Cardiac fibroblast (primary cell): ENCODE measurements at places on chromosomes 6 and 20.

DNA sequence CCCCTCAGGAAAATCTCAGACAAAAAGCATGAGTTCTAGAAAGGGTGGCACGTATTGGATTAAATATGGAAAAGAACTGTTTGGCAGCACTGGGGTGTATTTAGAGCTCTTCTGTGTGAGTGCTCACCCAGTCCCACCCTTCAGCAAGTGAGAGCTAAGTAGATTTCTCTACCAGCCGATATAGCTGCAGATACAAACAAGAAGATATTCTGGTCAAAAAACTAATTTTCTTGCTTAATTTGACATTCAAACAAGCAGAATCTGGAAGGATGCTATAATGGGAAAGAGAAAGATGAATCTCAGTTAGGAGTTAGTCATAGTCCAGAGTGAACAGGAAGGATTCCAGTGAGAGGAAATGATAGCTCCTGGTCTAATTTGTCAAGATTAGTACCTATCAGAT is 232.1 kb downstream of the TMEM242 start:
- DNase-seq = no peak

- DNase-seq = no peak
These were observed 12.8 kb downstream of the C6orf141 start for GRCh38 chr6:49563006-49563886.

DNA sequence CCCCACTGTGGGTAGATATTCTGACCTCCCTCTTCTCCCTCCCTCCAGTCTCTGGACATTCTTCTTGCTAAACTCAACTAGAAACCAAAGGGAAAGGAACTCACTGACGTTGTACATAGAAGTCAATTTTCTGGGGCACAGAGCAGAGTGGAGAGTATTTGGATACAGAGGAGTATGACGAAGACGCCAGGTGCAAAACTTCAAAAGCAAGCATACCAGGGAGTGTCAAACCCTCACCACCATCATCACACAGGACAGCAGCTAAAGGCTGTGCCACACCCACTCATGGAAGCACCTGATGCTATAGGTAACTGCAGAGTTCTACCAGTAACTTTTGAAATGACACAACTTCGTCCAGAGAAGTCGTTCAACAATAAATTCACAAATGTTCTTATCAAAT is 64.8 kb downstream of the FYN start:
- DNase-seq = no peak

DNA sequence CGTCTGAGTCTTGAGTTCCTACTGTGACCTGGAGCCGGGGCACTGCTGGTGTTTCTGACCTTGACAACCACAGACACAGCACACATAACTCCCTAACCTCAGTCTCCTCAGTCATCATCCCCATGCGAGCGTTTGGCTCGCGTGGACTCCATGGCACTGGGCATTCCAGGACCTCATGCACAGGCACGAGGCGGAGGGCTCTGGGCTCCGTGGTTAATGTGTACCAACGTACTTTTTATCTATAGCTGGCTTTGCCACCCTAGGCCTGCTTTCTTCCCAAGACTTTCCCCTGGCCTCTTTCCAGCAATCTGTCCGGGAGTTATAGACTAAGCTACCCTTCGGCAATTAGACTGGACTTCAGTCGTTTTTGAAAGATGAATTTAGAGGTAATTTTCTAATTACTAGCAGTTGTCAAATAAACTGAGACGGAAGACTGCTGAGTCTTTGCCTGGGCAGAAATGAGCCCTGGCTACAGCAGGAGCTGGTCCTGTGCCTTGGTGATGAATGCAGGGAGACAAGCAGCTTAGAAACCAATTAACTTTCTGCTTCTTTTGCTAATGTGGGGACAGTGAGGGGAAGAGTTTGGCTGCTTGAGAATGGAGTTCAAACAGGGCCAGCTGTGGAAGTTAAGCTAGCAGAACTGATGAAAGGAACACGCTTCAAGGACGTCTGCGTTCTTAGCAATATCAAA is 16.1 kb upstream of the CTCFL start:
- no peak for DNase-seq

GRCh38 chr20:45970646-45971424 is 1.2 kb downstream of the ZNF335 start:
- peak; percentile 35 for DNase-seq

DNA sequence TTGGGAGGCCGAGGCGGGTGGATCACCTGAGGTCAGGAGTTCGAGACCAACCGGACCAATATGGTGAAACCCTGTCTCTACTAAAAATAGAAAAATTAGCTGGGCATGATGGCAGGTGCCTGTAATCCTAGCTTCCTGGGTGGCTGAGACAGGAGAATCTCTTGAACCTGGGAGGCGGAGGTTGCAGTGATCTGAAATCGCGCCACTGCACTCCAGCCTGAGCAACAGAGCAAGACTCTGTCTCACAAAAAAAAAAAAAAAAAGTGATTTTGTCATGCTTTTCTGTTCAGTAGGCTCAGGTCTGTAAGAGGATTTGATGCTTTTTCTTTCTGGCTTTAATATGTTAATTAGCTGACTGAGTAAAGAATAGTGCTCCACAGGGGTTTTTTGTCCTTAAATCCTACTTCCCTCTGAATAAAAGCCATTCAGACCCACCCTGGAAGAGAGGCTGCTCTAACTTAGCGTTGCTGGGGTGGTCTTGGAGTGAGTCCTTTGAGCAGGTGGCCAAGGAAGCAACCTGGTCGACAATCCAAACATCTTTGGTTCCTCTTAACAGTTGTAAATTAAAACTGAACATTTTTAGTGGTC is 19.0 kb downstream of the MCM8 start:
- no peak for DNase-seq

- DNase-seq = peak; percentile 93
These were observed 47.7 kb downstream of the BANF2 start for GRCh38 chr20:17747431-17747846.

- DNase-seq = no peak
These were observed 41.9 kb upstream of the SRSF6 start for GRCh38 chr20:43415661-43416430.

GRCh38 chr6:30790724-30791383 is 46.5 kb upstream of the IER3 start:
- DNase-seq = no peak

DNA sequence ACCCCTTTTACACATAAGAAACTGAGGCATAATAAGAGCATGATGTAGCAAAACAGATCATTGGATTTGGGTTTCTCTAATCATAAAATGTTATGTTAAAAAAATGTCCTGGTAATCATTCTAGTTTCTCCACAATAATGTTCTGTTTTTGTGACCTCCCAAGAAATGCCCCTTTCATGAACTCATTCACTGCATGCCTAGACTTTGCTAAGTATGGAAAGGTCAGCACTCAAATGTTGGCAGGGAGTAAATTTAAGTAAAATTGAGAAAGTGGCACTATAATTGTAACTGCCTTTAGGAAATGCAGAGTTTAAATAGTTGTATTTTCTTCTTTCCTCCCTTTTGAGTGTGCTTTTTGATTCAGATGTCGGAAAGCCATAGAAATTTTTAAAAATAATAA is 48.5 kb upstream of the ID4 start:
- DNase-seq = no peak

DNA sequence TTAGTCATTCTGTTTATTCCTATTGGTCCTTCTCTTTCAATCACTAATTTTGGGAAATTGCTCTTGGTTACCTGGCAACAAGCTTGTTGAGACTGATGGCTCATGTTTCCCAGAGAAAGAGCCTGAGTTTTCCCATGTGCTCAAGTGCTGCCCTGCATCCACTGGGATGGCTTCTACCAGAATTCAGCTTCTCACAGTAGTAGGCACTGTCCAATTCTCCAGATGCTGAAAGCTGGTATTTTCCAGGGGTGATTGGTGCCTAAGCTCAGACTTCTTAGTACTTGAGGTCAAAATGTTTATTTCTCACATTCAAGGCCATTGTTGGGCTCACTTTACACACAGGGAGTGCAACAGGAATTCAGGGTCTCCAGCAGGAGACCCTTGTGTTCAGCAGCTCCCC is 29.1 kb upstream of the SLC2A12 start:
- DNase-seq = no peak

DNA sequence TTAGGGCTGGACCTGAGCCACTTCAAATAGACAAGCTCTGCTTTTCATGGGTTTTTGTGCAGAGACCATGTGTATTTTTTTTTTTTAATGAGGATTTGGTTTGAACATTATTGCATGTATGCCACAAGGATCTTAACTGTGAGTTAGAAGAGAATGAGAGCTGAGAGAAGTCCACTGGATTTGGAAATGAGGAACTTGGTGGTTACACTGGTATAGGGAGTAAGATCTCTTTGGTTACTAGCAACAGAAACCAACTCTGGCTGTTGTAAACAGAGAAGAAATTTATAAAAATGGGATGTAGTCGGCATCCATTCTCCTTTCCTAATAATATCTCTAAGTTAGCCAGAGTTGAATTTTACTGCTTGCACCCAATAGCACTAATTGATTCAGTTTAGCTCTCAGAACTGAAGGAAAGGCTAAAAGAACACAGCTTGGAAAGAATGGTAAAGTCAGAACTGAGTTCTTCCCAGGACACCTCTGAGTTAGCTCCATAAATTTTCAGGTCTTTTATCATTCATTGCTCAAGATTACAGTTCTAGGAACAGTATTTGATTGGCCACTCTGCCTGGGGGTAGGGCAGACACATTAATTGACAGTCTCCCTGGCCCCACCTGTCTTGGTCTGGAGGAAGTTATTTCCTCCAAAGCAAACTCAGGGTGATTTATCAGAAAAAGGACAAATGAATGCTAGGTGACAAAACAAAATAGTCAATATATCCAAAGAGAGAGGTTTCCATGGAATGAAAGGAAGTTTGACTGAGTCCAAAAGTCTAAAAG is 3.9 kb upstream of the WFDC2 start:
- DNase-seq = no peak

- DNase-seq = no peak
These were observed 232.5 kb upstream of the TAB2 start for GRCh38 chr6:149084808-149085556.
